NCI-H1105 (cell line): ENCODE measurements at places on chromosomes 1 and 21.

GRCh38 chr1:65083263-65083896 lies 64.6 kb upstream of the AK4 start:
- no peak for DNase-seq

DNA sequence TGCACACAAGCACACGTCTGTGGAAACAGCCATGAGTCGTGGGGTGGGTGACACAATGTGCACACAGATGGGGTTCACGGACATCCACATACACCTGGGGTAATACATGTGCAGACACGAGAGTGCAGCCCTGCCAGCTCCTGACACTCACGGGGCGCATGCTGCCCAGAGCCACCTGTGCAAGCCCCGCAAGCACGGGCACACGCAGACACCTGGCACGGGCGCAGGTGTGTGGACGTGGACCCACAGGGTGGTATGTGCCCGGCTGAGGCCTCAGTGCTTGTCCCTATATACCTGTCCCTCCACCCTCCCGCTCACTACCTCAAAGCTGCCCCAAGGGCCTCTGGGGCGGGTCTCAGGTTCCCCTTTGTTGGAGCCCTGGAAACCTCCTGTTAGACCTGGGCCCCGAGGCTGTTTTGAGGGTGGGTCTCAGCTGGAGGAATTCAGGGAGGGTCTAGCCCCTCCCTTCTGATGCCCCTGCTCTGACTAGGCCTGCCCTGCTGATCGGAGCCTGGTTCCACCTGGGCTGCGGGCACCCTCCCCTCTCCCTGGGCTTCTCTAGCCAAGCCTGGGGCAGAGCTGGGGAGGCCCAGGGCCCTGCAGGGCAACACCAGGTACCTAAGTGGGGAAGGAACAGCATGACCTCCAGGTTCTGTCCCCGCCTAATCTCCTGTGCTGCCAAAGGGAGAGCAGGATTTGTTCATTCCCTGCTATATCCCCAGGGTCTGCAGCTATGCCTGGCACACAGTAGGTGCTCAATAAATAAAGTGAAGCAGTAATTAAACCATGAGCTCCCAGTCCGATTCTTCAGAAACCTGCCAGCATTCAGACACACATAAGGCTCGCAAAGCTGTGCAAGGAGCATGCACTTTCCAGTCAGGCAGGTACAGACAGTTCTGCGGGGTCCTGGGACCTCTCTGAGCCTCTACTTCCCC lies 49.1 kb downstream of the DMRTB1 start:
- DNase-seq: no peak

- no peak for DNase-seq
These were observed 183.2 kb upstream of the VAMP3 start for GRCh38 chr1:7587773-7588456.

DNA sequence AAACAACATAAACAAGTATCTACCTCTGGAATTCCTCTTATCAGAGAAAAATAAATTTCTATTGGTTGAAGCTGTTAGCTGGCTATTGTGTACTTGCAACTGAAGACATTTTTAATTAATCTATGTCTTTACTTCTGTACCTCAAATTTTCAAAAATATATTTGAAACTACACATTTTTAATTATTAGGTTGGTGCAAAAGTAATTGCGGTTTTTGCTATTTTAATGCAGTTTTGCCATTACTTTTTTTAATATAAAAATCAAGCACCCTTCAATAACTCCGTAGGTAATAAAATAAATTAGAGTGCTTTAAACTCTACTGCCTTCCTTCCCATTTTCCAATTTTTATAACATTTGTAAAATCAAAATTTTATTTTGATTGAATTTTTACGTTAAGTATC lies 262.1 kb upstream of the DUSP10 start:
- no peak for DNase-seq

- no peak for DNase-seq
These were observed 54.1 kb upstream of the LRRC7 start for GRCh38 chr1:69513601-69514000.
